ENCODE measurements at places on chromosomes 6 and 20.

DNA sequence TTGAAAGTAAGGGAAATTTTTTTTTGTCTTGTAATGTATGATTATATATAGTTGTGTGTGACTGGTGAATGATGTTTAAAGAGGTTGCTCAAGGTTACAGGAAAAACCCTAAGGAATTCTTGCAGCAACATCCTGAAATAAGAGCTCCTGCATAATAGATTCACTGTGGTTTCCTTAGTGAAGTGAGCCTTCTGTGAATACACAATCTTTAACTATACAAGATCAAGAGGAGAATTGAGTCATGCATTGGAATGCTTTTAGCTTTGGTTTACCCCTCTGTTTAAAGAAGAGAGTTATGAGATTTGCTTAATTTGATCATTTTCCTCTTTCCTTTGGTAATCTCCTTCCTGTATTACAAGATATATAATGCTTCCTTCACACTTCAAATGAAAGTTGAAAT lies 141.6 kb upstream of the EYA4 start:
- no peak for DNase-seq

DNA sequence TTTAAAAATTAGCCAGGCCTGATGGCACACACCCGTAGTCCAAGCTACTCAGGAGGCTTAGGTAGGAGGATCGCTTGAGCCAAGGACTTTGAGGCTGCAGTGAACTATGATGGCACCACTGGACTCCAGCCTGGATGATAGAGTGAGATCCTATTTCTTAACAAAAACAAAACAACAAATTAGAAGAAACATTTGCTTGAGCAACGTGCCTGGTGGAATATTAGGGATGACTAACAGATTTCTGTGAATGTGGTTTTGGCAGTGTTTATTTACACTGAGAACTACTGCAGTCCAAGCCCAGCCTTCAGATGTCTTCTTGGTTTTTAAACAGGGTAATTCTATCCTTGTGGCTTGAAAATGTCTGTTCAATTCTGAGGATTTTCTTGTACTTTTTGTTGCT lies 9.2 kb downstream of the PPP1R3G start:
- DNase-seq = no peak

GRCh38 chr20:58716476-58717277 lies 24.1 kb downstream of the NPEPL1 start:
- no peak for DNase-seq

DNA sequence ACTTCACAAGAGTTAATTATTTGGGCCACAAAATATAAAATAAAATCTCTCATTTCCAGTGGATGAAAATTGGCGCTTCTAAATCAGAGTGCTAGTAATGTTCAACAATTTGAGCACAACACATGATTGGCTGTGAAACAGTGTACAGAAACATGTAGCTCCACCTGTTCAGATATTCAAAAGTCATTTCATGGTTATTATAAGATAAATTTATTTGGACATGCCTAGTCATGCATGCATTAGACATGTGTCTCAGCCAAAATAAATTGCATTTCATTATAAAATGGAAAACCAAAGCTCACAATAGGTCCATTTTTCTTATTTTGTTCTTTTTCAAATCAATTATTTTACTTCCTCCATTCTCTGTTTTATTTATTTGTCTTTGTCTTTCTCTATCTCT lies 374.8 kb downstream of the LMBRD1 start:
- DNase-seq = no peak

GRCh38 chr6:2976571-2977085 lies 5.3 kb upstream of the SERPINB6 start:
- DNase-seq = no peak

GRCh38 chr20:38932457-38933120 lies 6.4 kb downstream of the FAM83D start:
- DNase-seq = no peak

GRCh38 chr6:165571068-165571682 lies 91.9 kb downstream of the PDE10A start:
- DNase-seq = no peak

DNA sequence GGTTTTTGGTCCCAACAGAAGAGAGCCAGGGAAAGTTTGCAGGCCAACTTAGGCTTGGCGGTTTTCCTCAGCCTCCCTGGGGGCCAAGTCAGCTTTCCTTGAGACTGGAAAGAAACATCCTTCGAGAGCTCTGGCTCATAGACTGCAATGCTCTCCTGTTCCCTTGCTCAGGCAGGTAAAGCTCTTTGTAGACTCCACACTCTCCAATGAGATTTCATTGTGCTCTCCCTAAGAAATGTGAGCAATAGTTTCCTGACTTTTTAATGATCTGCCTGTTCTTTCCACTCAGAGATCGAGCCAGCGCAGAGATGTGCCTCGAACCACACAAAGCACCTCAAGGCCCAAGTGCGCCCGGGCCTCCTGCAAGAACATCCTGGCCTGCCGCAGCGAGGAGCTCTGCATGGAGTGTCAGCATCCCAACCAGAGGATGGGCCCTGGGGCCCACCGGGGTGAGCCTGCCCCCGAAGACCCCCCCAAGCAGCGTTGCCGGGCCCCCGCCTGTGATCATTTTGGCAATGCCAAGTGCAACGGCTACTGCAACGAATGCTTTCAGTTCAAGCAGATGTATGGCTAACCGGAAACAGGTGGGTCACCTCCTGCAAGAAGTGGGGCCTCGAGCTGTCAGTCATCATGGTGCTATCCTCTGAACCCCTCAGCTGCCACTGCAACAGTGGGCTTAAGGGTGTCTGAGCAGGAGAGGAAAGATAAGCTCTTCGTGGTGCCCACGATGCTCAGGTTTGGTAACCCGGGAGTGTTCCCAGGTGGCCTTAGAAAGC lies 13.9 kb downstream of the TNFAIP3 start:
- DNase-seq = no peak

- no peak for DNase-seq
Measured at GRCh38 chr6:108167449-108168089, 1.7 kb downstream of the NR2E1 start.

Measured in activated T-cell treated with anti-CD3 and anti-CD28 coated beads for 4 hours (primary cell).